NCI-H2081 treated with DMSO at 0.1 percent for 48 hours (cell line): ENCODE measurements at places on chromosomes 7 and 10.

DNA sequence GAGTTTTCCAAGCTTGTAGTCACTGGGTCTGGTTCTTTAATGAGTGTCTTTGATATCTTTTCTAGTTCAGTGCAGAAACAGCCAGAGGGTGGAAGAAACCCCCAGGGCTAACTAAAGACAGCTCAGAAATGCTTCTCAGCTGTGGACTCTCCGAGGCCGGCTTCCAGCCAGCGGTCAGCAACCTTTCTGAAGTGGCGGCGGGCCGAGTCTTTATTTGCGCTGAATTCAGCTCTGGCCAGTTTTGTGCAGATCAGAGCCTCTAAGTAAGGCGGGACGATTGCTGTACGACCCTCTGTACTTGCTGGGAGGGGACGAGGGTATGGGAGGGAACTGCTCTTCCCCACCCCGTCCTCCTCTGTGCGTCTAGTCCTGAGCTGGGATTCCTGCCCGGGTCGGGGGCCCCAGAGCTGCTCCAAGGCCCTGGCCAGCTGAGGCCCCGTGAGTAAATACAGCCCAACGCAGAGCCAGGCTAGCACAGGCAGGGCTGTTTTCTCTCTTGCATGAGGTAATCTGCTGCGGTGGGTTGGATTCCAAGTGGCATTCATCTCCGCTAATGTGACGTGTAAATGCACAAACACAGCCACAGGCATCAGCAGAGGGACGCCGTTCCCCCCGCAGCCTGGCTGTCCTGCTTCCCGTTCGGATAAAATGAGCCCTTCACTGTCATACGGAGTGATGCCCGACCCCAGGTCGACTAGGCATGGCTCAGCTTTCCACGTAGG, 159.8 kb downstream of the PIP4K2A start:
- DNase-seq = no peak

DNA sequence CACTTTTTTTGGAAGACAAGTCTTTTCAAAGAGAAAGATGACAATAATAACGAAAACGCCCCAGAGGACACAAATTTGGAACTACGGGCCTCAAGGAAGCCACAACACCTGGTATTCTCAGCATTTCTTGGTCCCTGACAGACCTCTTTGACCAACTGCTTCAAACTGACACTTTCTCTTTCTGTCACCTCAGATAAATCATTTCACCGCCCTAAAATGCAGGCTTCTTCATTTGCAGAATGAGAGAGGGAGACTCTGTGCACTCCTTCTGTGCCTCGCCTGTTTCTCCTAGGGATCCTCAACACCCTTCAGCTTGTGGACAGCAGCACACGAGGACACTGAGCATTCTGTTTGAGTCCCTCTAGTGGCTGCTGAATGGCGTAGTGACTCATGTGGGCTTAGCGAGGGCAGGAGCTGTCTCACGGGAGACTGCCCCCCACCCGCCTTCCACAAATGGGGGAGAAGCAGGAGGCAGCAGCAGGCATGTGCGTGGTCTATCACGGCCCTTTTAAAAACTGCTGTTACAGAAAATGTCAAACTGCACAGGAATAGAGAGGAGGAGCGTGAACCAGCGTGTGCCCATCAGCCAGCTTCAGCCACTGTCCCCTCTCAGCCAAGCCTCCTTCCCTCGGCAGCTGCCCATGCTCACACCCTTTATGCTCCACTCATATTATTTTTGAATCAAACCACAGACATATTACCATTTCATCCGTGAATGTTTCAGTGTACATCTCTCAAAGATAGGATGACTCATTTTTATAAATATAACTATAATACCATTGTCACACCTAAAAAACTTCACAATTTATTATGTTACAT, 41.4 kb downstream of the GSDME start:
- DNase-seq = no peak

- no peak for DNase-seq
Observed at GRCh38 chr7:42237811-42238541, 967 bp upstream of the GLI3 start.

DNA sequence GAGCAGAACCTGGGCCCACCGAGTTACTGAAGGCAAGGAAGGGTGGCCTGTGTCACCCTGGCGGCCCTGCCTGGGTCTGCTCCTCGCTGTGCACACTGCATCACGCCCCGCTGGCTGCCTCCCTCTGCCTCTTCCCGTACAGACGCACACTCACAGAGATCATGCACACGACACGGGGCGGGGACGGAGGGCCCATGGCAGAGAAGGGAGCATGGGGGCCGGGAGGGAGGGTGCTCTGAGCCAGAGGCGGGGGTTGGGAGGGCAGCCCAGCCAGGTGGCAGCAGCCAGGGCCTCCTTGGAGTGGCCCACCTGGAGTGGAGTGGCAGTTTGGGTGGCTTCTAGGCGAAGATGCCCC, 16.6 kb downstream of the BUD23 start:
- no peak for DNase-seq
